ENCODE measurements at places on chromosomes 13 and 19.
A peak's percentile ranks its signal among the peaks of the same experiment; 100 is the strongest.

DNA sequence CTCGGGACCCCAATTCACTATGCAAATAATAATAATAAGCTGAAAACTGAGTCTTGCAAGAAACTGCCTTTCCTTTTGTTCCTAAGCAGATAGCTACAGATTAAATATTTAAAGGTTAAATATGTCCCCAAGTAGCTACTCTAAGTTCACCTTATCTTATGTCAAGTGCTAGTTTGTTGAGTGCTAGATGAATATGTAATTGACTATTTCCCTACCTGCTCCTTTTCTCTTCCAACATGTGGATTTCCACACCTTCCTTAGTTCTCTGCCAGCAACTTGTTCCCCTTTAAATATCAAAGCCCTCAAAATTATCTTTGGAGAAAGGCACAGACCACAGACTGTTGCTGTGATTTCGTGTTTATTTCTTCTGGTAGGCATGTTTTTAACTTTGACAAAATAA, 709.2 kb upstream of the SLITRK1 start:
- DNase-seq: no peak

DNA sequence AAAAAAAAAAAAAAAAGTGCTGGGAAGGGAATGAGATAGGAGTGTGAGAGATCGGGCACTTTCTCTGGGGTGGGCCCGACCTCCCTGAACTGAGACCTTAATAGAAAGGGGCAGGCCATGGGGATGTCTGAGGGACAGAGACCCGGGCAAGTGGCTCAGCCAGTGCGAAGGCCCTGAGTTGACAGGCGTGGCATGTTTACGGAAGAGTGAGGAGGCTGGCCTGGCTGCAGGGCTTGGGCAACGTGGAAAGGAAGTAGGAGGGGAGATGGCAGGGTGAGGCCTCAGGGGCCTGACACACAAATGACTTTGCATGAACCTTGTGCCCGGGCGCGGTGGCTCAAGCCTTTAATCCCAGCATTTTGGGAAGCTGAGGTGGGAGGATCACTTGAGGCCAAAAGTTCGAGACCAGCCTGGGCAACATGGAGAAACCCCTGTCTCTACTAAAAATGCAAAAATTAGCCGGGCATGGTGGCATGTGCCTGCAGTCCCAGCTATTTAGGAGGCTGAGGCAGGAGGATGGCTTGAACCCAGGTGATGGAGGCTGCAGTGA, 13.9 kb downstream of the FCHO1 start:
- DNase-seq: no peak

DNA sequence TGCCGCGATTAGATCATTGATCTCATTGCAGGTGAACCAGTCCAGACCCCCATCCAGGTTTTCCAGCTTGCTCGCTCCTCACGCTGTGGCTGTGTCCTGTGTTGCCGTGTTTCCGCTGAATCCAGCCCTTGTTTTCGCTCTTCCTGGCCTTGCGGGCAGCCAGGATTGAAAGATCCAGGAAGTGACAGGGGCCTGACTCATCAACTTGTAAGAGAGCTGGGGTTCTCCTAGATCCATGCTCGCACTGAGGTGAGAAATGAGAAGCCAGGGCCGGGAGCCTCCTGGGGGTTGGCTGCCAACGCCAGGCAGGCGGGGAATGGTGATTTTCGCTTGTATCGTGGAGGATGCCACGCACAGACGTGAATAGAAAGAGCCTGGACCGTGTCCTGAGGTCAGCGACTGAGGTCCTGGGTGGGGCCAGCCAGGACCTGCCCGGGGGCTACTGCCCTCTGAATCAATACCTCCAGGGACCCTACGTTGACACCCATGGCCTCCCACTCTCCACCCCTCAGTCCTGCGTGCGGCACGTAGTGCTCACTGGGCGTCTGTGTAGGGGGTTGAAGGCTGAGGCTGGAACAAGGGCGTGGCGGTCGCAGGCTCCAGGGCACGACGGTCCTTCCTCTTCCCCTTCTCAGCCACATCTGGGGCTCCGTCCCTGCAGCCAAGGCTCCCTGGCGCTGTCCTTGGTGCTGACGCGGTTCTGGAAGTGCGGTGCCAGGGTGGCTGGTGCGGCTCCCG, 7.3 kb upstream of the PTPRH start:
- DNase-seq: peak; percentile 39

- no peak for DNase-seq
Measured at GRCh38 chr13:35767256-35767976, 290.9 kb upstream of the MAB21L1 start.

DNA sequence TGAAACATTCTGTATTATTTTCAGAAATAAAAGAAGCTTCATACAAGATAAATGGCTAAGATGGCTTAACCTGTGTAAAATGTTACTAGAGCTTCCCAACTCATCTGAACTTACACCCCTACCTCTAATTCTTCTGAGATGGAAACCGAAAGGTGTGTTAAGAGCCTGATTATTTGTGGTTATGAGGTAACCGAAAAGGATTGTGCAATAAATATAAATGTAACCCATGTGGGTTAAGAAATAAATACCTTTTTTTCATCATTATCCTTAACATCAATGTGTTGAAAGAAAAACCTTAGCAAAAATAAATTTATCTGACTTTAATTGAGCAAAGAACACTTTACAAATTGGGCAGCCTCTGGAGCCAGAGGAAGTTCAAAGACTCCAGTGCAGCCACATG, 961.8 kb upstream of the SPRY2 start:
- no peak for DNase-seq

DNA sequence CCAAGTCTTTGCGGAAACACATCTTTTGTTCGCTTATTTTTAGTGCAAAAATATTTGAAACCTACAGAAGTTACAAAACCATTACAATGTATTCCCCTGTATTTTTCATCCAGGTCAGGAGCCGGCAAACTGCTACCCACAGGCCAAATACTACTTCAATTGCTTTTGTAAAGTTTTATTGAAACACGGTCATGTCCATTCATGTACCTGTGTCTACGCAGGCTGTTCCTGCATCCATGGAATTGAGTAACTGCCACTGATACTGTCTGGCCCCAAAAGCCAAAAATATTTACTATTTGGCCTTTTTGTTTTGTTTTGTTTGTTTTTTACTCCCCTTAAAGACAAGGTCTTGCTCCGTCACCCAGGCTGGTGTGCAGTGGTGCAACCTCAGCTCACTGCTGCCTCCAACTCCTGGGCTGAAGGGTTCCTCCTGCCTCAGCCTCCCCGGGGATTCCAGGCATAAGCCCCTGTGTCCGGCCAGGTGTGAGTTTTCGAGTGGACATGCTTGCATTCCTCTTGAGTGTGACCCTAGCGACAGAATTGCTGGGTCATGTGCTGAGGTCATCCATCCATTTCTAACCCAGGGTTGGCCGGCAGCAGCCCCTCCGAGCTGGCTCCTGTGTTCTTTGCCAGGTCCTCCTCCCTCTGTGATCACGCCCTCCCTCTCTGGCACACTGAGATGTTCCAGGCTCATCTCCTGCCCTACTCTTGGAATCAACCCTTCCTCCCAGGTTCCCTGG, 10.9 kb upstream of the S1PR4 start:
- DNase-seq: no peak

- no peak for DNase-seq
Measured at GRCh38 chr13:28052945-28053344, 47.4 kb downstream of the FLT3 start.

GRCh38 chr19:44712864-44713515, 14.0 kb downstream of the CEACAM16 start:
- DNase-seq: no peak

DNA sequence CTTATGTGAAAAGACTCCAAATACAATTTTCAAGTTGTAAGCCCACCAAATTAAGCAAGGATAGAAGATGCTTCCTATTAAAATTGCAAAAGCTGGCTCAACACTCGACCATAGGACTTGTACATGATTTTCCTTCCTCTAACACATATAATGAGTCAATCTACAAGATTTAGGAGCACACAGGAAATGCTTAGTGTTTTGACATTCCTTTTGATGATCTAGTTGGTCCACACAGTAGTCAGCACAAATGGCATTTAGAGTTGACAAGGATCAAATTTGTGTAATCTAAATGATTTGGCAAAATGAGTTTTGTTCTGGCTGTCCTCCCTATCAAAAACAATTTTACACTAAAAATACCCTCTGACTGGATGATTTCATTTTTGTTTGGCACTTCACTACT, 340.2 kb downstream of the DIAPH3 start:
- no peak for DNase-seq

DNA sequence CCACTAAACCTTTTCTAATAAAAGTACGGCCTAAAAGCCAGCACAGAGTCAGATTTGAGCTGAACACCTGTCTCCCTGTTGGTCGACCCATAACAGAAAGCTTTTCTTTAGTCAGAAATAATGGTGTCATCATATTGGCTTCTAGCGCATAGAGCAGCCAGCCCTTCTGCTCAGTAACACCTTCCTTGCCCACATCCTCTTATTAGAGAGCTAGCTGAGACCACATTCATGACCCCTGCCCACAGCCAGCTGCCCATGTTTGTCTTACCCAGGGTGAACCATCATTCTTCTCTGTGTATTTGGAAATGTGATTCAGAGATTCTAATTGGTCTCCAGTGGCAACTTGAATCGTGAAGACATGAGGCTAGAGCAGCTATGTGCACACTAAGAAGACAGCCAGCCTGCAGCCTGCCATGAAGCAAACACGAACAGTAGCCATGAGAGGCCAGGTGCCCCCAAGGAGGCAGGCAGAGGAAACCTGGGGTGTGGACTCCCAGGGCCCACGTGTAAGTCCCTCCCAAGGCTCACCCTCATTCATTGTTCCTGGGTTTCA, 82.3 kb upstream of the PDCD5 start:
- DNase-seq: peak; percentile 44

DNA sequence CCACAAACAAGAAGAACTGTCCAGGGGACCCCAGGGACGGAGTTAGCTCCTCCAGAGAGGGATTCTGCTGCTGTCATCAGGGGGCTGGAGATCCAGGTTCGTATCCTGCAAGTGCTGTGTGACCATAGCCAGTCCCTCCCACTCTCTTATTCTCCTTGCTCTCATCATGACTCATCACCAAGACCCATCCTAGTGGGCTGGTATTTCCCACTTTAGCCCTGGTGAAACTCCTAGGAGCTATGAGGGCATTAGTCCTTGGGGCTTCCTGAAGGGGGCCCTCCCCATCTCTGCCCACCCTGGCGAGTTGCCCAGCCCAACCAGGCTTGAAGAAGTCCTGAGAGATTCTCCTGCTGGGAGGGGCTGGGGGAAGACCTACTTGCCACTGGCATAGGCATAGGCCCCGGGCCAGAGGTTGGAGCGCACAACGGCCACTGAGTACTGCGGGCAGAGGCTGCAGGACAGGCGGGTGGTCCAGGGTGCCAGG, 7.5 kb upstream of the DMWD start:
- DNase-seq: no peak

GRCh38 chr19:3851254-3852176, 17.3 kb downstream of the ZFR2 start:
- no peak for DNase-seq

DNA sequence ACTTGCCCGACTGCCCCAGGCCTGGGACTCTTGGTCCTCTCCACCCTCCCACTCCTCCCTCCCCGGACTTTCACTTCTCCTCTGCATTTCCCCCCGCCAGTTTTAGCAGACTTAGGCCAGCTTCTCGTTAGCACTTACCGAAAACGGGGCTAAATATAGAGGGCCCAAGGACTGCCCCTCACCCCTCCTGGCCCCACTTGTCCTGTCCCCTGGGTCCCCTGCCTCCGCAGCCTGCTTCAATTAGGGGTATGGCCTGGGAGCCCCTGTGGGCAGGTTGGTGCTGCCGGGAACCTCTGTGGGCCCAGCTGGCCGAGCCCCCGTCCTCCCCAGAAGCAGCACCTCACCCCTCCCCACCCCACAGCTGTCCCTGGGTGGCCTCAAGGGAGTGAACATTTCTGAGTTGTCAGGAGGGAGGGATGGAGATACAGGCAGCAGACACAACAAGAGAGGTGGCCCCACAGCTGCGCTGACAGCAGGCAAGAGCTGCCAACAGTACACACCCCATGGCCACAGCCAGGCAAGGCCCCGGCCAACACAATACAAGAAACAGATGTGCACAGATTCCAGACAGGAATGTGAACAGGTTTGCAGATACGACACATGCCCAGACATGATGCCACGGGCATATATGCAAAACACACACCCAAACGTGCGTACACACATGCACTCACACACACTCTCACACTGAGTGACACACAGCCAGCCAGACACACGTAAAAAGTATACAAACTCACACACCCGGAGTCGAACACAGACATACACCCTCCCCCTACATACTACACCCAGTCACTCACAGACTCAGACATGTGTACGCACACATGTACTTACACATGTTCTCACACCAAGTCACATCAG, 2.6 kb downstream of the POU2F2 start:
- DNase-seq: peak; percentile 77

GRCh38 chr19:11125994-11126685, 29.4 kb downstream of the SPC24 start:
- DNase-seq: peak; percentile 82

GRCh38 chr13:39536274-39536673, 66.7 kb downstream of the LHFPL6 start:
- DNase-seq: no peak

GRCh38 chr13:71278512-71278911, 588.5 kb downstream of the DACH1 start:
- no peak for DNase-seq

GRCh38 chr13:96299235-96299634, 209.3 kb downstream of the HS6ST3 start:
- no peak for DNase-seq

DNA sequence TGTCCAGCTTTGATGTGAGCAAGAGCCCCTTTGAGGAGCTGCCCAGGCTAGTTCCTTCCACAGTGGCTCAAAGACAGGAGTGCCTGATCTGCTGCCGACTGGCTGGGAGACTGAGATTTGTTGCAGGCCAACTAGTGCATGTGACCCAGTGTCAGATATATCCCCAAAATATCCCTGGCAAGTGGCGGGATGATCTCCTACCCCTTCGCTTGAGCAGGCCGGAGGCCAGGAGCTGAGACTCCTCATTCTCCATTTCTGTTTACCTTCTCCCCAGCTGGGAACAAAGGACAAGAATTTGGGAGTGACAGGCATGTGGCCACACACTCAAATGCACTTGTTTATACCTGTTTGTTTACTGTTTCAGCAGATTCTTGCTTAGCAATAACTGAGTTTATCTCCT, 37.1 kb upstream of the XPO4 start:
- no peak for DNase-seq

- no peak for DNase-seq
Measured at GRCh38 chr19:15828121-15828610, 12.7 kb upstream of the OR10H1 start.

GRCh38 chr13:29459813-29460355, 135.6 kb downstream of the SLC7A1 start:
- DNase-seq: no peak

DNA sequence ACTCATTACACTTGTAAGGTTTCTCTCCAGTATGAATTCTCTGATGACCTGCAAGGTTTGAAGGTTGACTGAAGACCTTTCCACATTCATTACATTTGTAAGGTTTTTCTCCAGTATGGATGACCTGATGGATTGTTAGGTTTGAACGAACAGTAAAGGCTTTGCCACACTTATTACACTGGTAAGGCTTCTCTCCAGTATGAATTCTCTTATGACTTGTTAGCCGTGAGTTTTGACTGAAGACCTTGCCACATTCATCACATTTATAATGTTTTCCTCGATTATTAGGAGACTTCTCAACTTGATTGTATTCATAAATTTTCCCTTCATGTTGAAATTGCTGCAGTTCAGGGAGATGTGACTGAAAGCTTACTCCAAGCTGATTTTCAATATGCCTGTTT, 6.8 kb upstream of the ZNF347 start:
- no peak for DNase-seq
